Aorta (tissue), 5 donors: ENCODE measurements at places on chromosomes 3 and 15. TPM values are rescaled to one million over a fixed set of nuclear protein-coding genes. Genes with fewer than 3 reads are reported as not detected.

DNA sequence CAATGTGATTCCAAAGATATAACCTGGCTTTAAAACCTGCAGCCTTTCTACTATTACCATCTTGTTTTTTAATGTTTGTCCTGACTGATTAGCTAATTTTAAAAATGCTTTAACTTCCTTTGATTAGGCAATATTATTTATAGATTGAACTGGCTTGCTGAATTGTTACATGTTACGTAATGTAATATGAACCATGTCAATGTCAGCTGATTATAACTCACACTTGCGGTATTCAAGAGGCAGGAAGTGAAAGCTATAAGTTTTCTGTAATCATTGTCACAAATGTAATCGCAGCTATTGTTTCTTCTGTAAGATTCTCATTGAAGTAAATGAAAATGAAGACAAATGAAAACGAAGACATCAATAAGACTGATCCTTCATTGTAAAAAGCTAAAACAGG, 146.8 kb downstream of the ROBO2 start:
- DNase-seq, result no peak

The PTX3 gene
- 68.2 TPM for total RNA-seq

DNA sequence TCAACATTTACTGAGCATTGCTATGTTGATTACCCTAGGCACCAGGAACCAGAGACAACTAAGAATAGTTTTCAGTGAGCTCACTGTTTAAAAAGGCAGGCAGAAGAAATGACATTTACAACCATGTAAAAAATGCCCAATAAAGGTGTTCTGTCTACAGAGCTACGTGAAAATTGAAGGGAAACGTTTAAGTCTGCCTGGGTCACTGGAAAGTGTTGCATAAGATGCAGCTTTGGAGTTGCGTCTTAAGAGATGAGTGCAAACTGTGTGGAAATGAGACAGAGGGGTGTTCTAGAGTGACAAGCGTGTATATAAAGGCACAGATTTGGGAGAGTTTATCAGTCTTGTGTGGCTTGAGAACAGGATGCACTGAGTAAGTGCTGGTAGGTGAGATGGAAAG, 278.7 kb upstream of the GOLGA6L4 start:
- no peak for DNase-seq

- no peak for DNase-seq
Observed at GRCh38 chr3:127772827-127773751, 49.2 kb downstream of the MGLL start.

GRCh38 chr3:143658861-143659260, 189.4 kb downstream of the SLC9A9 start:
- DNase-seq, result no peak

The LXN gene
- total RNA-seq, result 78.1 TPM

The ELL3 gene
- 2.5 TPM for total RNA-seq

GRCh38 chr3:99678023-99678422, 39.6 kb downstream of the COL8A1 start:
- DNase-seq, result no peak

GRCh38 chr3:18297126-18297525, 128.0 kb downstream of the SATB1 start:
- DNase-seq, result no peak

The TRPM7 gene
- 41.0 TPM for total RNA-seq

The MORC1 gene
- total RNA-seq, result not detected

- DNase-seq, result no peak
Observed at GRCh38 chr3:10798600-10799367, 17.2 kb upstream of the SLC6A11 start.

The SST gene
- not detected for total RNA-seq
